KBM-7 (cell line): ENCODE measurements at places on chromosomes 2 and 18.

DNA sequence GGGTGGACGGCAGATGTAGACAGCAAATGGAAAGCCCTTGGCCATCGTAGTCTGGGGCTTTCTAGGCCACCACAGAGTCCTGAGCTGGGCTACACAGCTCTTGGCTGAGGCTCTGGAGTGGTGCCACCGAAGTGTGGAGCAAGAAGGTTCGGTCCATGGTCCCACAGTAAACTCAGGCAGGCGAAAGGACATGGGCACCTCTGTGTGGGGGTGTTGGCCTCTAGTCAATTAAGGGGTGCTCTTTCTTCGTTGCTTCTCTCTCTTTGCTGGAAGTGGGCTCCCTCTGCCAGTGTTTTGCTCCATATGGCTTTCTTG, 34.7 kb upstream of the MRPL33 start:
- no peak for DNase-seq

GRCh38 chr2:11155381-11156035, at the start of gene SLC66A3:
TSS of gene SLC66A3 (plus strand) at chr2:11155467. CDS start at chr2:11155547, 80 bp downstream.
- DNase-seq: peak; percentile 87

DNA sequence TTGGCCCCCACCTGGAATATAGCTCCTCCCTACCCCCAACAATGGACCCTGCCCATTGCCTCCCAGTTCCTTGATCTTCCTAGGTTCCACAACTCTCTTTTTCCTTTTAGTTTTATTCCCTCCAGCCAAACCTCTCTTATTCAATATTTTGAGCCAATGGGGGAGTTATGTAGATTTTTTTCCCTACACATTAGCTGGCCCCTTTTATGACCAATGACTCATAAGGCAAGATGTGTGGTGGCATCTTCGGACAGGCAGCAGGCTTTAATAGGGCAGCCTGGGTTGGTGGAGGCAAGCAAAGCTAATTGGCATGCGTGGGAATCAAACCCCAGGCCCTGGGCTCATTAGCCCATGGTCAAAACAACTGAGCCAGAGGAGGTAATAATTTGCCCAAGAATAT, 9.2 kb downstream of the GRP start:
- no peak for DNase-seq

DNA sequence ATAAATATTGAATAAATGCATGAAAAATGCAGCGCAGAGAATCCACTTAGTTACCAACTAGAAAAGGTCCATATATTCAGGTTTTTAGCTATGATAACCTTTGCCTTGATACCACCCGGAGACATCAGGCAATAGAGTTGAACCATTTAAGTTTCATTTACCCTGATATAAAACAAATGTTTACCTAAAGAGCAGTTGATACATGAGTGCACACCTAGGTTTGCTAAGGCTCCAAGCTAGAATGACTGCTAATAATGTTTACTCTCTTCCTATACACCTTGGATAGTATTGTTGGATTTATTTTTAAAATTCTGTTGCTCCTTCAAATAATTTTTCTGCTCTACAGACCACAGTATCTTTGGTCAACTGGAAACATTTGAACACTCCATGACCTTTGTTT, 1463.6 kb downstream of the LRP1B start:
- DNase-seq: no peak

DNA sequence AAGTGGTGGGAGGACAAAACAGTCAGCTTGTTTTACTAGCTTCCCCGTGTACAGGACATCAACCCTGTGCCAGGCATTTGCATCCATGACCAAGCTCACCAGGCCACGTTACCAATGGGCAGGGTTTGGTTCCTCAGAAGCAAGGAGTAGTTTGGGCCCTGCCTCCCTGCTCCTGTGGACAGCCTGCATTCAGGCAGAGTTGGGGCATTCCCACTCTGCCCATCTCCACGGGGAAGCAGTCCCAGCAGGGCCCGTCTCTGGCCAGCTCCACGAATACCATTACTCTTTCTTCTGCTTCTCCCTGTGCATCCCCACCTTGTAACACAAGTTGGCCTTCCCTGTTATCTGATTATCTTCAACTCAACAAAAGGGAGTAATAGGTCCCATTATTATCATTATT, 54.0 kb upstream of the RIOK3 start:
- DNase-seq: no peak

GRCh38 chr2:42844901-42845821, 52.8 kb upstream of the HAAO start:
- no peak for DNase-seq

DNA sequence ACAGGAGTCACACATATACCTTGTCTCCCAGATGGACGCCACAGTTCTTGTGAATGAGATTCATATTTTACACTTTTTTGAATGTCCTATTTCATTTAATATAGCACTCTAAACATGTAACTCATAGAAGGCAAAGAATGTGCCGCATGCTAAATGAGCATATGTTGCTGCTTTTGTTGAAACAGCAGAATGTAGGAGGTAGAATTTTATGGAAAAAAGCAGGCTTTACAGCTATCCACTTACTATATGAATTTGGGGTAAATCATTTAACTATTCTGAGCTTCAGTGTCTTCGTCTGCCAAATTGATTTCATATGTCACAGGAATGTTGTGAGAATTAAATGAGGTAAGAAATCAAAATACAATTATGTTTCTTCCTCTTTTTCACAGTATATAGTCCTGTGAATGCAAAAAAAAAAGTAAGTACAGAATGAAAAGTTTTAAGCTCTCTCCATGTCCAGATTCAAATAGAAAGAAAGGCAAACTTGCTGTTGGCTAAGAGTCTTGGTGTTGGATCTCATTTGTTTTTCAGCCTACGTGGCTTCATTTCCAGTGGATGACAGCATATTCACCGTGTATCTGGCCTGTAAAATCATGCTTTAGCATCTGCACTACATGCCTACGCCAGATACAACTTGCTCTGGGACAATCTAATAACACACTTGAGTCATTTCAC, 154.7 kb upstream of the CNTNAP5 start:
- DNase-seq: no peak

DNA sequence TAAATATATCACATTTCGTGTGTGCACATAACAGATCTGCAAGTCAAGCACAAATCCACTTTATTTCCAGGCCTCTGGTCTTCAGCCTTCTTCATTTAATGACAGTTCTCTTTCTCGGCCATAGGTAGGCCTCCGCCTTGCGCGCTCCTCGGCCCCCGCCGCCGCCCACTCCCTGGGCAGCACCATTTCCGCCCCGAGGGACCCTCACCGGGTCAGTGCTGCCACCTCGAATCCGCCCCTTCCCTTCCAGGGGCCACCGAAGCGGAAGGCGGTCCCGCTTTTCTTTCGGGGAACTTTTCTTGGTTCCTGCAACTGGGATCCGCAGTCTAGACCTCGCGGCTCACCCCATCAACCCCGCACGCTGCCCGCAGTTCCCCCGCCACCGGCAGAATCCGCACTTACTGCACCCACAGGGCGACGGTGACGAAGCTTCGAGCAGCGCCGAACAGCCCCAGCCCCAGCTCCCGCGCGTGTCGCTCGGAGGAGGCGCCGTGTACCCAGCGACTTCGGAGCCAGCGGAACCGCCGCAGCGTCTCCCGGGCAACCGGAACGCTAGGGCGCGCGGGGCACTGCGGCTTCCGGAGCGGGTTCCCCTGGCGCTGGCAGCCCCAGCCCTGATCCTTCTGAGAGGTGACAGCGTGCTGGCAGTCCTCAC, at the start of gene CDKL4:
Gene CDKL4, minus strand, starts transcription at position 502 of the 655 bp plus-strand sequence.
- peak; percentile 67 for DNase-seq

DNA sequence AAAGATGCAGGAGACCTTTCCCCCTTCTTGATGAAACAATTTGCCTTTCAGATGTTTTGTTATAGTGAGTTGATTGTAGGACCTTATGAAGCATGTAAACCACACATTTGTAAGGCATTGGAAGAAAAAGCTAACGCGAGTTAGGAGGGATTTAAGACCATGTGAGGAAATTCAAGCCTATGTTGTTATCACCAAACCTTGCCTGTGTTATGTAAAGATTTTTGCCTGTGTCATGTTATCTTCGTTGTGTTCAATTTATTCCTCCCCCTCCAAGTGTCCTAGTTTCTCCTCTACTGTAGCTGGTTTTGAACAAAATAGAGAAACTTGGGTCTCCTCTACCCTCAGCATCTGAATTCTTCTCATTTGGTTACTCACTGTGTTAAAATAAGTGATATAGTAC, 173.0 kb downstream of the NEDD4L start:
- DNase-seq: no peak

DNA sequence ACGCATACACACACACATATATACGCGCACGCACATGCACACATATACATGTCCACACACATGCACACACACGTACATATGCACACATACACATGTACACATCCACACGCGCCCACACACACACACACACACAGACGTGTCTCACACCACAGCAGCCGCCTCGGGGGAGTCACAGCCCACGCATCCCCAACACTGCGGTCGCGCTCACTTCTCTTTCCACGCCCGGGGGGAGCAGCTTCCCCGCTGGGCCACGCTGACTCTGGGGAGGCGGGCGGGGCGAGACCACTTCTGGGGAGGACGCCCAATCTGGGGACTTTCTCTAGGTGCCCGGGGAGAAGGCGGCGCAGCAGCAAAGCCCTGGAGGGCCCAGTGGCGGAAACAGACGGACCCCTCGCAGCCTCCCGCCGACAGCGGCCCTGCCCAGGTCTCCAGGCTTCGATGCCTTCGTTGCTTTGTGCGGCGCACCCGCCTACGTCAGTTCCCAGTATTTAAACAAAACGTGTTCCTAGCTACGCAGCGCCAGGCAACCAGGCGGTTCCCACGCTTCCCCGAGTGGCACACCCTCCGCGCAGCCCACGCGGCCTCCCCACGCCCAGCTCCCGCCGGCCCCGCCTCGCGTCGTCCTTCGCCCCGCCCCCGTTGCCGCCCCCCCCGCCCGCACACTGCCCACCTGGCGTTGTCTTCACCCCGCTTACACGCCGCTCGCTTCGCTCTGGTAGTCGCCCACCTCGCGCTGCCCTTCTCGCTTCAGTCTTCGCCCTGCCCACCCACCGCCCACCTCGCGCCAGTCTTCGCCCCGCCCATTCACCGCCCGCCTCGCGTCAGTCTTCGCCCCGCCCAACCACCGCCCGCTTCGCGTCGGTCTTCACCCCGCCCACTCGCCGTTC, 810 bp upstream of the RBFA start:
- DNase-seq: peak; percentile 73

DNA sequence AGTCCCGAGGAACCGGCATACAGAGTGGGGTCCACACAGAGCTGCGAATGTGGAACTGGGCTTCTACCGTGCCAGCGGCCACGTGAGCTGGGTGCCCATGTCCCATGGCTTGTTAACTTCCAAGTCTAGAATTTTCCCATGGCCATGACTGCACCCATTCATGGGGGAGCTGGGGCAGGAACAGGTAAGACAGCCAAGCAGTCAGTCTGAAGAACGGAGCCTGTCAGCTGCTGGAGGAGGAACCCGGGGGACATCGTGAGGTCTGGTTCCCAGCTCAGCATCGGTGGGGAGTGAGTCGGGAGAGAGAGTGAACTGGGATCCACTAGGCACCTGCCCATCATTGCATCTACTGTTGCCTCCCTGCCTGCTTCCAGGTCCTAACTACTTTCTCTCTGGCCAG, 86.9 kb downstream of the SH3RF3 start:
- no peak for DNase-seq

GRCh38 chr2:162000431-162000830, 73.6 kb downstream of the DPP4 start:
- no peak for DNase-seq

DNA sequence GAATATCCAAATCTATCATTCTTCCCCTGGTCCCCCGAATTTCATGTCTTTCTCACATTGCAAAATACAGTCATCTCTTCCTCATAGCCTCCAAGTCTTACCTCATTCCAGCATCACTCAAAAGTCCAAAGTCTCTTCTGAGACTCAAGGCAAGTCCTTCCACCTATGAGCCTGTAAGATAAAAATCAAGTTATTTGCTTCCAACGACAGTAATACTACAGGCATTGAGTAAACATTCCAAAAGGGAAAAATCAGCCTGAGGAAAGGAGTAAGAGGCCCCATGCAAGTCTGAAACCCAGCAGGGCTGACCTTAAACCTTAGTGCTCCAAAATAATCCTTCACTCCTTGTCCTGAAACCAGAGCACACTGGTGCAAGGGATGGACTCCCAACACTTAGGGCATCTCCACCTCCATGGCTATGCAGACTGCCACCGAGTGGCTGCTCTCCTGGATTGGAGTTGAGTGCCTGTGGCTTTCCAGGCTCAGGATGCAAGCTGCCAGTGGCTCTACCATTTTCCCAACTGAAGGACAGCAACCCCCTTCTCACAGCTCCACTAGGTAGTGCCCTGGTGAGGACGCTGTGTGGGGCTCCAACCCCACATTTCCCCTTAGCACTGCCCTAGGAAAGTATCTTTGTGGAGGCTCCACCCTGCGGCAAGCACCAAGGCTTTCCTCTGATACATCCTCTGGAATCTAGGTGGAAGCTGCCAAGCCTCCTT, 16.3 kb downstream of the DTNA start:
- no peak for DNase-seq
